ENCODE measurements at places on chromosomes 4 and X.

GRCh38 chrX:24928114-24928513, 87.7 kb downstream of the ARX start:
- DNase-seq: no peak

GRCh38 chrX:9902656-9903055, 64.5 kb upstream of the CLDN34 start:
- no peak for DNase-seq

DNA sequence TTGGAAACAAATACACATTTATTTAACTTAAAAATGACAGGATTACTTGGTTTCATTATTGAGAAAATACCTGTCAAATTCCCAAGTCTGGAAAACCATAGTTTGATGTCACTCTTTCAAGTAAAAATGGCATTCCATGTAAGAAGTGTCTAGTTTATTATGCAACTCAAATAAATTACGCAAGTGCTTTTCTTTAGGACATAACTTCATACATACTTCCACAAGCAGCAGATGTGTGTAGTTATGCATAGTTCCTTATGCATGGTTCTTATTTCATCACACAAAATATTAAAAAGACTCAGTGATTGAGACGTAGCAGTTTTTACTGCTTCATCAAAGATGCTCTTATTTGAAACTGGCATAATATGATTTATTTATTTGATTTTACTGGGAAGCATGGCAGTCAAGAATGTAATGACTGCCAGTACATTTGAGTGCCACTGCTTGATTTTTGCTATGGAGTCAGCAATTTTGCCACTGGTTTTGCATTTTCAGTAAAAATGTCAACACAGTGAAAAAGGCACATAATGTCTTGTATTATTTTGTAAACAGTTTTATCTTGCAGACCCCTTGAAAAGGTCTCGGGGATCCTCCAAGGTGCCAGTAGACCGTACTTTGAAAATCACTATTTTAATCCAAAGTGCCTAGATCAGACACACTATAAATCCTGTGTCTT, 62.1 kb downstream of the CLCN3 start:
- peak; percentile 25 for DNase-seq

DNA sequence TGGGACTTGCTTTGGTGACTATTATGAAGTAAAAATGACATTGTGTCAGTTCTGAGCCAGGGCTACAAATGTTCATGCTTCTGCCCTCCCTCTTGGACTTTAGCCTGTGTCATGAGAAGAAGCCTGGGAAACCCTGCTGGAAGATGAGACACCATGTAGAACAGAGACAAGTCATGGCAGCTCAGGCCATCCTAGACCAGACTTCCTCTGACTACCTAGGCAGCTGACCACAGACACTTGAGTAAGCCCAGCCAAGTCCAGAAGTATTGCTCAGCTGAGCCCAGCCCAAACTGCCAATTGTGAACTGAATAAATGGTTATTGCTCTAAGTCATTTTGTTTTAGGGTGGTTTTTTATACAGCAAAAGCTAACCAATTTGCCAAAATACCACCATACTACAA, 467.6 kb upstream of the CNKSR2 start:
- peak; percentile 0 for DNase-seq

- no peak for DNase-seq
Measured at GRCh38 chrX:3518870-3519269, 172.4 kb upstream of the MXRA5 start.

DNA sequence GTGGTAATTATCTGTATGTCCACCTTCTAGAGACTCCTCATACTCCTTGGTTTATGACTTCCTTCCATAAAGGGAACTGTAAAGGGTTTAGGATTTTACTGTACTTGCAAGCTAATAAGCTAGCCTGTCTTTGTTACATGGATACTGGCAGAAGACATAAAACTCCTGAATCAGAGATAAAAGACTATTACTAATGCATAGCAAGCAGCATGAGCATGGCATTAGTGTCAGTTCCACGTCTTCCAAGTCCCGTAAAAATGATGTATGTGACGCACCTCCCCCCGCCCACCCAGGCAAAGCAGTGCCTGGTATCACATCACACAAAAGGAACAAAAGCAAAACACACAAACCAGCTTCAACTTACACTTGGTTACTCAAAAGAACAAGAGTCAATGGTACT, 71.0 kb downstream of the SLC10A6 start:
- no peak for DNase-seq

GRCh38 chrX:17642891-17643290, 94.4 kb upstream of the SCML1 start:
- DNase-seq: no peak

All from NB4 (cell line).